Cardiac fibroblast (primary cell): ENCODE measurements at places on chromosomes 7 and 10.

DNA sequence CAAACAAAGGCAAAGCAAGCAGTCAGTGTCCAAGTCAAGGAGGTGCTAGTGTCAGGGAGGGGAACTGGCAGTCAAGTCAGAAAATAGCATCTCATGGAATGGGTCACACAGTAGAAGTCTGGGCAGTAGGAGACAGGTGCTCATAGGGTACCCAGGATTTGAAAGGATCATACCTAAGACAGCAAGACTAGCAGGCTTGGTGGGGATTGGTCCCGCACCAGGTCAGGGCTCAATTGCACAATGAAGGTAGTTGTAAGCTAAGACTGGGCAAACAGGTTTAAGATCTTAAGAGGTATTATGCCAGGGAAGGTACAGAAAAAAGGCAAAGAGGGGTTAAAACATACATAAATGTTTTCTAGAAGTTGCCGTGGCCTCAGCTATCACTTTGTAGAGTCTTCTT, 181.4 kb upstream of the ETV1 start:
- no peak for DNase-seq

DNA sequence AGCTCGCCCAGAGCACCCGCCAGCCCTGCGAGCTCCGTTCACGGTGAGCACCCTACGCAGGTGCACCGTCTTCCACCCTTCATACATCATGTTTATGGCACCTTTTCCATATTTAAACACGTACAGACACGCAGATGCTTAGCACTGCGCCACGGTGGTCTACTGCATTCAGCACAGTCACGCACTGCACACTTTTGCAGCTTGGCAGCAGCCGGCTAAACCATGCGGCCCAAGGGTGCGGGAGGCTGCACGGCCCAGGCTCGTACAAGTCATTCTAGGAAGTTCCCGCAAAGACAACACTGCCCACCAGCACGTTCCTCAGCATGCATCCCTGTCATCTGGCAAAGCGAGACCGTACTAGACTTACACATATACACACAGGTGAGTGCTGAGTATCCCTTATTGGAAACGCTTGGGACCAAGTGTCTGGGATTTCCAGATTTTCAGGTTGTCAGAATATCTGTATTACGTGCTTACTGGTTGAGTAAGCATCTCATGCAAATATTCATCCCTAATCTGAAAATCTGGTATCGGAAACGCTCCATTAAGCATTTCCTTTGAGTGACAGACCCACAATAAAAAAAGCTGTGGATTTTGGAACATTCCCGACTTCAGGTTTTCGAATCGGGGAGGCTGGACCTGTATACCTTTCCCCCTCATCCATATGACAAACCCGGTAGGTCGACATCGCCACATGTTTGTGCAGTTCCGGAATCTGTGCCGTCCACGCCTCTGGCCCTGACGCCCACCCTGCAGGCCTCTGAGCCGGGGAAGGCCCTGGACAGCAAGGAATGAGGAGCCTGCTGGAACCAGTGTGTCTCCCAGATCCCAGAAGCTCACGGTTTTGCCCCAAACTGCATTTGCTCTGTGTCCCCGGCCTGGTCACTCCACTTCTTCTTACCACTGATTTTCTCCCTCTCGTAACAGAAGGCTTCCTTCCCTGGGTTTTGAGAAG, 222.2 kb downstream of the ELFN1 start:
- no peak for DNase-seq

- no peak for DNase-seq
Observed at GRCh38 chr7:121793716-121794115, 79.2 kb upstream of the PTPRZ1 start.

DNA sequence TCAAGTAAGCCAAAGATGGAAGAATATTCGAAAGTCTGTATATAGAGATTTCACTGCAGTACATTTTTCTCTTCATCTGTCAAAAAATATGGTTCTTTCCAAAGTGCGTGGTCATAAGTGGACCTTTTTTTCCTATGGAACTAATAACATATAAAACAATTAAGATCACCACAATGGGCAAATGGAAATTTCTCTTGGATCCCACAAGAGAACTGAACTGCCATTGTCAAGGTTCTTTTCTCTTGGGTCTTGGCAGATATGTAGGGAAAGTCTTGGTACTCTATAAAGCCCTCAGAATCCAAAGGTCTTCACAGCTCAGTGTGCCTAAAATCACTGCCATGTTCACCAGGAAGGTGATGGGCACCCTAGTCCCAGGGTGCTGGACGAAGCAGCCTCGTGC, at the start of gene OR6B1:
TSS of gene OR6B1 (plus strand) at position 301 of the 400 bp plus-strand sequence. CDS start 3,677 bp downstream, outside the sequence.
- DNase-seq = no peak

- no peak for DNase-seq
Observed at GRCh38 chr10:89985446-89985845, 284.1 kb downstream of the KIF20B start.

- DNase-seq = no peak
Observed at GRCh38 chr10:31270954-31271353, 48.1 kb upstream of the ZEB1 start.

DNA sequence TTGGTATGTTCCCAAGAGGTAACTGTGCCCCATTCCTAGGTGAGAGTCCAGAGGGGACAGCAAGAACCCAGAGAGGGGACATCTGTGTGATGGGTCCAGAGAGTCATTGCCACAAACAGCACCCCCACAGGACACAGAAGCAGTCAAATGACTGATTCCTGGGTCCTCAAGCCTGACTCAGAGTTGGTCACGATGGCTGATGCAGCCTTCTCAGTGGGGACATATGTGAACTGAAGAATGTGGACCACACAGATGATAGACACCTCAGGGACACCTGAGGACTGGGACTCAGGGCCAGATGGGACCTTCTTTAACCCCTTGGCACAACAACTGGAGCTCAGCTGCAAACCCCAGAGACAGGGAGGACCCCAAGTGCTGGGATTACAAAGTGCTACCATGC, 96.5 kb downstream of the STRA8 start:
- no peak for DNase-seq

DNA sequence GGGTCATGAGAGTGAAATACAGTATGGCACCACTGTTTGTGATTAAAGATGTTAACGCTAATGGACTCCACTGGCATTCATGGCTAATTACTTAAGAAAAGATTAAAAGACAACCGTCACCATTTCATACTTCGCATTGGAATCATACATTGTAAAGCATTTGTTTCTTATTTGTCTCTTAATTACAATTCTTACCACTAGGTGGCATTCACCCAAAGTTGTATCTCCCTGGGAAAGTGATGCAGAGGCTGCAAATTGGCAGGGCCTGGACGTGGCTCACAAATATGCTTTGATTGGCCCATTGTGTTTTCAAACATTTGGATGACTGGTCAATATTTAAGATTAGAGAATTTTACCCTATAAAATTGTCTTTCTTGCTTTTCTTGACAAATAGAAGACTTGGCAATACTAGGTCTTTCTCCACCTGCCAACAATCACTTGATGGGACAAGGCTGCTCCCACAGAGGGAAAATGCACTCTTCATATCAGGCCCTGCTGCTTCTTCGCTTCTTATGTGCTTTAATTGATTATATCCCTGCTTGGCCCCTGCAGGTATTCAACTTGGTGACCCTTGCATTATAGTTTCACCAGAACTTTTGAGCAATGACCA, 72.1 kb upstream of the STARD3NL start:
- DNase-seq = peak; percentile 69

DNA sequence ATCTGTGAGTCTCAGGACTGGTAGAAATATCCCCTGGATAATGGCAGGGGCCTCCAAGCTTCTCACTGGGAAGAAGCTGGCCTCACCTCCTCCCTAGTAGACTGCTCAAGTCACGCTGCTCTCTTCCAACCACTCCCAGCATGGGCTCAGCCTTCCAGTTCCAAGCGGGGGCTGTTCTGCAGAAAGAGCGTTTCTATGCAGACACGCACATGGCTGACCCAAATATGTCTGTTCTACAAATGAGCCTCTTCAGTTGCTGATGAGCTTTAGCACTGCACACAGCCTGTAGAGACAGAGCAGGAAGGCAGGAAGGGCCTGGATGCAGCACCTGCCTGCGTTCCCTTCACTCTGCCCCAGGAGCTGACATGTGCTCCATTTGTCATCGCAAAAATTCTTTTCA, 523.9 kb upstream of the MGMT start:
- DNase-seq = no peak

GRCh38 chr7:2972835-2973161, 70.9 kb downstream of the CARD11 start:
- DNase-seq = no peak

DNA sequence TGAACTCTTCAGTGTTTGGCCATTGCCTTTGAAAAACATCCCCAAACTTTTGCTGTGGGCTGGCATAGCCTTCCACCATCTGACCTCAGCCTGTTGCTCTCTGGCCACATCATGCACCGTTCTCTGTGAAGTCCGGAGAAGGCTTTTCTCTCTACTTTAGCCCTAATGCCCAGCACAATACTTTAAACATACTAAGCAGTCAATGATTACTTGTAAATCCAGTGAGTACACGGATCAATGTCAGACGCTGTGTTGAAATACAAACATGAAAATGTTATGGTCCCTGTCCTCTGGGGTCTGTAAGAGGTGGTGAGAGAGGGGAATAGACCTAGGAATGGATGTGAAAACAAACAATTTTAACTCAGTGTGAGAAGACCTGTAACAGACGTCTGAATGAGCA, 297.9 kb downstream of the PLXDC2 start:
- no peak for DNase-seq

- DNase-seq = no peak
Observed at GRCh38 chr7:127650847-127651555, 993 bp upstream of the SND1 start.

DNA sequence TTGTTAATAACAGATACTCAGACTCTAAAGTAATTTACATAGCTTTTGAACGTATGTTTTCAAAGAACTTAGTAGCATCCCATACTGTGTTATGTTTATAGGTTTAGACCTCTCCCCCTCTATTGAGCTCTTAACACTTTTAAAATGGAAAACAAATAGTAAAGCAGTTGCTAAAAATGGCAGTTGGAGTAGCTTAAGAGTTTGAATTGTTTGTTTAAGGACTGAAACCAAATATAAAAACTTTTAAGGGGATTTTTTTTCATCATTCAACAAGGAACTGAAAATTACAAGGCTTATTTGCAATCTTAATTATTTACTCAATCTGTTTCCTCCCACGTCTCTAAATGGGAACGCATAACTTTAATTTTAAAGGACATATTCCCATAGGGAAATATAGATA, 1.6 kb upstream of the SPAG6 start:
- DNase-seq = no peak

- no peak for DNase-seq
Observed at GRCh38 chr7:70624500-70625103, 507.3 kb upstream of the GALNT17 start.

DNA sequence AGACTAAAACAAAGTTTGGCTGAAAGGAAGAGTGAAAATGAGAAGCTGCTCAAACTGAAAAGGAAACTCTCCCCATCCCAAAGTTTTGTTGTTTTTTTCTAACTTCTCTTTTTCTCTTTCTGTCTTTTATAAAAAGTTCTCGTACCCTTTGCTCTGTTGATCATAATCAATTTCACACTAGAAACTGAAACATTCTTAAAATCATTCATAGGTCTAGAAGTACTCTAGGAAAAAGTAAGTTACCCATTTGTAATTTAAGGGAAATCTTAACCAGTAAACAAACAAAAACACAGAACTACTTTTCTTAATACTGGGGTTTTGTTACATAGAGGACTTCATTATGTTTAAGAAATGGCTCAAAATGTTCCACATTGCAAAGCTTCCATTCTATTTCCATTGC, 339.8 kb downstream of the SEMA3D start:
- DNase-seq = no peak

DNA sequence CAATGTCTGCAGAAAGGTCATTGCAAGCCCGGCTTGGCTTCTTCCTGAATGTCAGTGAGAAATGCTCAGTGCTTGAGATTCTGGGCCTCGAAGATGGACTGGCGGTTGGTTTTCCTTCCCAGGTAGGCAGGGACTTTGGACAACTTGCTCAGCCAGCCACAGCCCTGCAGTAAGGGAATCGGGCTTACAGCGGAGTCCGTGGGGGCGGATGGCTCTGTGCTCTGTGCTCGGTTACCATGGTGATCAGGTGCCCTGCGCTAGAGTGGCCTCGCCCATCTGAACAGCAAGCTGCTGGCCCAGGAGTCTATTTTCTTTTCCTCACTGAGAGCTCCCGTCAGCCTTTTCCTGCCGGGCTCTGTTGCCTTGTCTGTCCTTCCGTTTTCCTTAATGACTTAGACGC, 77.8 kb upstream of the SH2B2 start:
- no peak for DNase-seq

DNA sequence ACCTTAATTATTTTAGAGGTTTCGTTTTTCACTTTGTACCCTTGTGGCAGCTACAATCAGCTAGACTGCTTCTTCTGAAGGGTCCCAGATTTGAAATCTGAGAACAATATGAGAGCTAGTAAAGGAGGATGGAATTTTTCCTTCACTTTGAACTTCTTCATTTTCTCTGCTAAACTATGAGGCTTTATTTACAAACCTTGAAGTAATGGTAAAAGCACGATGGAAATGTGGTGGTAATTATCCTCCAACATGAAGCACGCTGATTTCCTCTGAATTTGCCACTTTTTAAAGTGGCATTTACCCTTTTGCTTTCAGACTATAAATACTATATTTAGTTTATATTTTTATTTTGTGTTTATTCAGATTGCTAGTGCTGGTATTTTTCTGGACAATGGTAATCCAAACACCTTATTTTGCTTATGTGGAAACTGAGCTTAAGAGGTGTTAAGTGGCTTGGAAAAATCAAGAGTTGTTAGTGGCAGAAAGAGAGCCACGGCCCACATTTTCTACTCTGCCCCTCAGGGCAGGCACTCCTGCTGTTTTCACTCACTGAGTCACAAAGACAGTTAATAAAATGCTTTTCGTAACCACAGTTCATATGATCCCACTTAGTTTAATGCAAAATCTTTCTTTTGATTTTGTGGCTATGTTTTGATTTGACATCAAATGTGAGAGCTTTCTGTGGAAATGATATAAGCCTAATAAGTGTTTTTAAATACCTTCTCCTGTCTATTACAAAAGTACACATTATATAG, 2.7 kb downstream of the SSMEM1 start:
- no peak for DNase-seq

DNA sequence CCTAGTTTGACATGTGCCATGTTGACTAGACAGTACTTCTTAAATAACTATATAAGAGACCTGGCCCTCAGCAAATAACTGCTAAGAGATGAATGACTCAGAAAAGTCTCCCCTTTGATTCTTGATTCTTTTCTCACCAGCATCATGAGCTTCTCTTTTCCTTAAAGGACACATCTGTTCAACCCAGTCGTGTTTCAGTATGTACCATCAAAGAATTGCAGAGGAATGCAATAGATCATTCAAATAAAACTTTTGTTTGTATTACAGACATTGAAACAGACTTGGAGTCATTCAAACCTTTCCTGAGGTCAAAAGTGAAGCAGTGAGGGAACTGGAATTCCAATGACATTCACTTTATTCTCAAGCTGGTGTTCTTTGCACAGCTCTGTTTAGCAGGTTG, 598.3 kb upstream of the GHITM start:
- DNase-seq = no peak

DNA sequence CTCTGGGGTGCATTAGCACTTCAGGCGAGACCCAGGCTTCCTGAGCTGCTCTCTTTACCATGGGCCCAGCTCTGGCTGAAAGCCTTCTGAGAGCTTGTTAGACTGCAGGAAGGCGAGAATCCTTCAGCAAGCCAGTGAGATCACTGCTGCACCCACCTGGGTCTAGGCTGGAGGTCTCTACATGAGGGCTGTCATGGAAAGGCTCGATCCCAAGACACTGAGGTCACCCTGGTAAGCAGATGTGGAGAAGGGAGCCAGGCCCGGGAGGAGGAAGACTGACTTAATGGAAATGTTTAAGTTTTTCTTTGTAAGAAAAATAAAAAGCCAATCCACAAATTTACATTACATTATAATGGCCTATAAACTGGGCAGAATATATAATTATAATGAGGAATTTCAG, 684.5 kb downstream of the TNS3 start:
- DNase-seq = no peak

GRCh38 chr7:240887-241421, 48.6 kb downstream of the FAM20C start:
- no peak for DNase-seq

GRCh38 chr7:38760226-38760625, 129.1 kb upstream of the AMPH start:
- DNase-seq = no peak
